ENCODE measurements at places on chromosomes 11 and 22.

DNA sequence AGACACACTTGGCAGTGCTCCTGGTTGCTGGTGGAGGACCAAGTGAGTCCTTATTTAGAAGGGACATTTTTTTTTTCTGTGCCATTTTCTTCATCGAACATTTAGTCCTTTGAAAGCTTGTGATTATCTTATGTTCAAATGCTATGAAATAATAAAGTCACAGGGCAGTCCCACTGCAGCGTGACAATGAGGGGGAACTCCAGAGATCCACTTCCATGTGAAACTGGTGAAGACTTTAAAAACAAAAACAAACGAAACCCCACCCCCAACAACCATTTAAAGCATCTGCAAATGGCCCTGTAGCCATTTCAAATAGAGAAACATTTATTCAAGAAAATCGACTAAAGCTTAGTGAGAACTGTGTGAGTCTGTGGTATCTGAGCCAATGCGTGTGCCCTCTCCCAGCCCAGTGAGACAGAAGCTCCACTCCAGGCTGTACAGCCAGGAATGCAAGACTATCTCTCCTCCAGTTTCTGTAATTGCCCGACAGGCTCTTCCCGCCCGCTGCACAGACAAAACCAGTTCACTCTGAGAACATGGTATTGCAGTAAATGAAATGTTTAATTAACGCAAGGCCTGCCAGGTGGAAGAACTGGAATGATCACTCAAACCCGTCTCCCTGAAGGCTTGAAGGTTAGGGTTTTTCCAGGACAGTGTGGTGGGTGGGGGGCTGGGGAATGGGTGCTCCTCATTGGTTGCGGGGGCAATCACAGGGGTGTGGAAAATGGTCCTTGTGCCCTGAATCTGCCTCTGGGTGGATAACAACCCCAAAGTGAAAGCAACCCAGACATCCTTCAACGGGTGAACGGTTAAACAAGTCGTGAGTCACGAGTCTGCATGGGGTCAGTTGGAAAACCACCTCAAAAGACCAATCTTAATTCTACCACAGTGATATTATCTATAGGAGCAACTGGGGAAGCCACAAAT lies 8.4 kb downstream of the KRTAP5-6 start:
- no peak for ATAC-seq

- no peak for ATAC-seq
Measured at GRCh38 chr11:109696191-109696897, 274.4 kb downstream of the C11orf87 start.

DNA sequence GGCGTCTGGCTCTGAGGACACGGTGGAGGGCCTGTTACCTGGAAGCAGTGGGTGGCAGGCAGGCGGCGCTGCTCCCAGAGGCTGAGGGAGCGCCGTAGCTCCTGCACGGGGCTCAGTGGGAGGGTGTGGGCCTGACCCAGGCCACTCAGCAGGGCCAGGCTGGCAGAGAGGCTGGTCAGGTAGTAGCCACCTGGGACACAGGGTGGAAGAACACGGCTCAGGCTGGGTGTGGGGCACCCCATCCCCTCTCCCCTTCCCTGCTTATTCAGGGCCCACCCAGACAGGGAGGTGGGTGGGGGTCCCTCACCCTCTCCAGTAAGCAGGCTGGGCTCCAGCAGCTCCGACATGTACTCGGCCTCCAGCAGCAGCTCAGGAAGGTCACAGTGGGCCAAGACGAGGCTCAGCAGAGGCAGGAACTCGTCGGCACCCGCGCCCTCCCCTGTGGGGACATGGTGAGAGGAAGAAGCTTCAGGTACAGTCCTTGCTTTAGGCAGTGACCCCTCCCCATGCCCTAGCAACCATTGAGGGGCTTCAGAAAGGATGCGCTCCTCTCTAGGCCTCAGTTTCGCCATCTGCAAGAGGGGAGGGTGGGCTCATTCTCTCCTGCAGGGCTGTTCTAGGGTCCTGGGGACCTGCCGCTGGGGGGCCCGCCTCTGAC lies 2.9 kb downstream of the RIN1 start:
- no peak for ATAC-seq

GRCh38 chr11:118233377-118233776 lies 8.6 kb upstream of the JAML start:
- ATAC-seq, result no peak

DNA sequence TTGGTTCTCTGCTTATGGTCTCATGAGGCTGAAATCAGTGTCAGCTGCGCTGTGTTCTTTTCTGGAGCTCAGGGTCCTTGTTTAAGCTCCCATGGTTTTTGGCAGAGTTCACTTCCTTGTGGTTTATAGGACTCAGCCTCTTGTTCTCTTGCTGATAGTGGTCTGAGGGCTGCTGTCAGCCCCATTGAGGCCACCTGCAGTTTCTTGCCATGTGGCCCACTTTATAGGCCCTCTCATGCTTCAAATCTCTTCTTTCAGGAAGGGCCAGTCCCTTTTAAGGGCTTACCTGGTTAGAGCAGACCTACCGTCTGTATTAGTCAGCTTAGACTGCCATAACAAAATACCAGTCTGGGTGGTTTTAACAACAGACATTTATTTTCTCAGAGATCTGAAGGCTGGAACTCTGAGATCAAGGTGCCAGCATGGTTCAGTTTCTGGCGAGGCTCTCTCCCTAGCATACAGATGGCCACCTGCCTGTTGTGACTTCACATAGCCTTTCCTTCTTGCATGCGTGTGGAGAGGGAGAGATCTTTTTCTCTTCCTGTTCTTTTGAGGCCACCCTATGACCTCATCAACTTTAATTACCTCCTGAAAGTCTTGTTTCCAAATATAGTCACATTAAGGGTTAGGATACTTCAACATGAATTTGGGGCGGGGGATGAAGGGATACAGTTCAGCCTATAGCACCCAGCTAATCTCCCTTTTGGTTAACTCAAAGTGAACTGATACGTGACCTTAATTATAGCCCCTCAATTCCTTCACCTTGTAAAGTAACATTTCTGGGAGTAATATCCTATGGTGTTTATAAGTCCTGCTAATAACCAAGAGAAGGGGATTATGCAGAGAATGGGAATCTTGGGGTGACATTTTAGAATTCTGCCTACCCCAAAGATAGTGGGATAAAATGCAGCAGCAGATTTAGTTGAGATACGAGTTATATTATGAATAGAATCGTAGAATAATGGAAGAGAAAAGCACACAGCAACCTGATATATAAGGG lies 131.8 kb downstream of the UVRAG start:
- no peak for ATAC-seq

GRCh38 chr11:125890447-125891100 lies 3.1 kb downstream of the HYLS1 start:
- ATAC-seq, result no peak

- ATAC-seq, result no peak
Measured at GRCh38 chr11:32831221-32831620, 1.5 kb downstream of the PRRG4 start.

GRCh38 chr11:10456519-10456918 lies 1.5 kb downstream of the AMPD3 start:
- no peak for ATAC-seq

DNA sequence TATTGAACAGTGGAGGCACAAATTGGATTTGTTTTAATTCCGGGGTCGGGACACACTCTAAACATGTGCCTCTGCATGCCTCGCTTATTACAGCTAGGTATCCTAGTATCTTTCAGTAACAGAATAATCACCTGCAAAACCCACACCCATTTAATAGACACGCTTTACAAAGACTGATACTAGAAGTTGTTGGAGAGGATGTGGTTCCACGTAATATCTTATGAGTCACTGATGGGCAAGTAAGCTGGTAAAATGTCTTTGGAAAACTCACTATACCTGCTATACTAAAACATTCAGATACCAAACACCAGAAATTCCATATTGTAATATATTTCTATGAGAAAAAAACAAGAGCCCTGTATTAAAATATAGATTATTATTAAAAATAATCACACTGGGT lies 84.0 kb downstream of the GGTLC2 start:
- ATAC-seq, result no peak

DNA sequence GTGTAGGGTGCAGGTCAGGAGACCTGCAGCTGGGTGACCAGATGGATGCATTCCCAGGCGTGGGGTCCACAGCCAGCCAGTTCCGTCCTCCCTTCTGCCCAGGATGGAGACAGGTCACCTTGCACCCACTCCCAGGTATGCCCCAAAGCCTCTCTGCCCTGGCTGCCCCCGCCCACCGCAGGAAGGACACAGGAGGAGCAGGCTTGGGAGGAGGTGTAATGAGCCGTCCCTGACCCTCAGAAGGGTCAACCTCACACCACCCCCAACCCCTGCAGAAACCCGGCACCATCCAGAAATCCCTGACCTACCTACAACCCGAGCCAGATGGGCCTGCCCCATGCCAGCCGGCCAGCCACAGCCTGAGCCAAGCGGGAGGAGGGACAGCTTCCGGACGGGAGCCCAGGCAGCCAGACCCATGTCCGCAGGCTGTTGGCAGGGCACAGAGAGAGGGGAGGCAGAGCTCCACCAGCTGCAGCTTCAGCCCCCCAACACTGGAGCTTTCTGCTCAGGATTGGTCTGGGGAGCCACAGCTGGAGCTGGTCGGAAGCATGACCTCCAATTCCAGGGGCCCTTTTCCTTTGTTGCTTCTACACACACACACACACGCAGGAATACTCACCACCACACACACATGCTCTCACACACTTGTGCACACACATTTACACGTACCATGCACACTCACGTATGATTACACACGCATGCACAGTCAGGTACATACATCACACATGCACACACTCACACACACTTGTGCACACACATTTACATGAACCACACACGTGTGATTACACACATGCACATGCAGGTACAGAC lies 5.3 kb downstream of the IFITM10 start:
- ATAC-seq, result peak; percentile 23

DNA sequence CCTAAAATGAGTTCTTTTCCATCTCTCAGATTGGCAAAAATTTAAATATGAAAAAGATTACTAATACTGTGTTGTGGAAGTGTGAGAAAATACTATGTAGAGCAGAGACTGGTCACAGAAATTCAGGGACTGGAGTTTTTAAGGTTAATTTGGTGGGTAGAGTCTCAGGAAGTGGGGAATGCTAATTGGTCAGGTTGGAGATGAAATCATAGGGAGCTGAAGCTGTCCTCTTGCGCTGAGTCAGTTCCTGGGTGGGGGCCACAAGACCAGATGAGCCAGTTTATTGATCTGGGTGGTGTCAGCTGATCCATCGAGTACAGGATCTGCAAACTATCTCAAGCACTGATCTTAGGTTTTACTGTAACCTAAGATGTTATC lies 29.4 kb upstream of the TMEM86A start:
- ATAC-seq, result no peak

GRCh38 chr11:12503886-12504285 lies 126.5 kb downstream of the PARVA start:
- no peak for ATAC-seq

GRCh38 chr11:126162306-126163030 lies 49.0 kb downstream of the RPUSD4 start:
- ATAC-seq, result no peak

DNA sequence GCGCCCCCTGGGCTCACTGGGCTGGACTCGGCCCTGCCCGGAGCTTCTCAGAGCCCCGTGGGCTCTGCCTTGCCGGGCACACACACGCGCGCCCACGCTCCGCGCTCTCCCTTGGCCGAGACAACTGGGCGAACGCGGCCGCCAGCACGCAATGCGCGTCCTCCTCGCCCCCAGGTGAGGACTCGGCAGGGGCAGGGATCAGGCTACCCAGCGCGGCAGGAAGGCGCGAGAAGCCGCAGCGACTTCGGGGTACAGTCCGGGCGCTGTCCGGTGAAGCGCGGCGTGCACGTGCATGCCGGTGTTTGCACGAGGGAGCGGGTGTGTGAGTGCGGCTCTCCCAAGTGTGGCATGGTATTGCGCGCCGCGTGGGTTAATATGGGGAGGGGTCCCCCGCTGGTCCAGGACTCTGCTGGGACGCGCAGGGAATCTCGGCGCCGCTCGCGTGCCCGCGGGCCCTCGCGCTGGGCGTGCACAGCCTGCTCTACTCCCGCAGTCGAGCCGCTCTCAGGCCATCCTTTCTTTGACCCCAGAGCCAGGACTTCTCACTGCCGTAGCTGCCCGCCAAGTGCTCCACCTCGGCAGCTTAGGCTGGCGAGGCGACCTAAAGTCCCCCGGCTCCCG lies 5.4 kb downstream of the WNT7B start:
- ATAC-seq, result peak; percentile 4

GRCh38 chr11:103927535-103927934 lies 108.9 kb upstream of the DDI1 start:
- peak; percentile 74 for ATAC-seq

DNA sequence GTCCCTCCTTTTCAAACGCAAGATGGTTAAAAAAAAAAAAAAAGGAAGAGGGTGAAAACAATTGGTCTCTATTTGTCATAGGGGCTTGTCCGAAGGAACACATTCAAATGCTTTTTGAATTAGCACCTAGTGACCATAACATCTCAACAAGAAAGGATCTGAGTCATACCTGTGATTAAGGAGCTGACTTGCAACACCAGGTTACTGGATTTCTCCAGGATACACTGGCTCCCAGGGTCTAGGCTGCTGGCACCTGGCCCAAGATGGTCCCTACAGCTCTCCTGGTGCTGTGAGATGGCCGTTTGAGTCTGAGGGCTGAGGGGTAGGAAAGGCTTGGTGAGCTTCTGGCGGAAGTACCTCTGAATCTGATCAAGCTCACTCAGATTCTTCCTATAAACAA lies 28.4 kb upstream of the UCP3 start:
- ATAC-seq, result no peak

DNA sequence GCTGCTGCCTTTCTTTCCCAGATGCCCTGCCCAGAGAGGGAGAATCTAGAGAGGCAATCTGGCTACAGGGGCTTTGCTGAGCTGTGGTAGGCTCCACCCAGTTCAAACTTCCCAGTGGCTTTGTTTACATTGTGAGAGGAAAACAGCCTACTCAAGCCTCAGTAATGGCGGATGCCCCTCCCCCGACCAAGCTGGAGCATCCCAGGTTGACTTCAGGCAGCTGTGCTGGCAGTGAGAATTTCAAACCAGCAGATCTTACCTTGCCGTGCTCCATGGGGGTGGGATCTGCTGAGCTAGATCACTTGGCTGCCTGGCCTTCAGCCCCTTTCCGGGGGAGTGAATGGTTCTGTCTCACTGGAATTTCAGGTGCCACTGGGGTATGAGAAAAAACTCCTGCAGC lies 12.2 kb downstream of the BDNF start:
- ATAC-seq, result no peak

- no peak for ATAC-seq
Measured at GRCh38 chr22:22924369-22925145, 36.9 kb downstream of the IGLL5 start.

Measured in SK-N-SH treated with all-trans-retinoic acid at 6 μM for 48 hours (cell line).